Activated CD4-positive, alpha-beta memory T cell treated with anti-CD3 and anti-CD28 coated beads for 36 hours (primary cell): ENCODE measurements at places on chromosomes 1 and 21.

- no peak for DNase-seq
Measured at GRCh38 chr1:156499194-156499841, 1.3 kb downstream of the MEF2D start.

DNA sequence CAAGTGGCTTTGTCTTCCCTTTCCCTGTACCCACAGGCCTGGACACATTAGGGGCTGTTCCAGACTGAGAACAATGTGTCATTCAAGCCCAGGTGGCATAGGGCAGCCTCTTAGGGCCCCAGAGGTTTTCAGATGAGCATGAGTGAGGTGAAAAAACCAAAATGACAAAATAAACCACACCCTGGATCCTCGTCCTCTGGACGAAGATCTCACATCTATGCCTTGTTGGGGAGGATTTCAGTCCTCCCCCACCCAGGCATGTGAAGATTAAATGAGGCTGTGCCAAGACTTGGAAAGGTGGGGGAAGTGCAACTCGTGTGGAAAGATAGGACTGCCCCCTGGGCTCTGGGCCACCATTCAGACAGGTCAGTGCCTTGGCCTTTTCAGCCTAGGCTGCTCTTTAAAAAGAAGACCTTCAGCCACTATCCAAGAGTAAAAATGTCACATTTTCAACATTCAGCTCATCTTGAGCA lies 32.8 kb upstream of the IL19 start:
- DNase-seq = peak; percentile 78

GRCh38 chr1:228407106-228408040 lies 738 bp upstream of the TRIM11 start:
- DNase-seq = no peak

GRCh38 chr1:114390361-114390760 lies 120.6 kb downstream of the TRIM33 start:
- no peak for DNase-seq

DNA sequence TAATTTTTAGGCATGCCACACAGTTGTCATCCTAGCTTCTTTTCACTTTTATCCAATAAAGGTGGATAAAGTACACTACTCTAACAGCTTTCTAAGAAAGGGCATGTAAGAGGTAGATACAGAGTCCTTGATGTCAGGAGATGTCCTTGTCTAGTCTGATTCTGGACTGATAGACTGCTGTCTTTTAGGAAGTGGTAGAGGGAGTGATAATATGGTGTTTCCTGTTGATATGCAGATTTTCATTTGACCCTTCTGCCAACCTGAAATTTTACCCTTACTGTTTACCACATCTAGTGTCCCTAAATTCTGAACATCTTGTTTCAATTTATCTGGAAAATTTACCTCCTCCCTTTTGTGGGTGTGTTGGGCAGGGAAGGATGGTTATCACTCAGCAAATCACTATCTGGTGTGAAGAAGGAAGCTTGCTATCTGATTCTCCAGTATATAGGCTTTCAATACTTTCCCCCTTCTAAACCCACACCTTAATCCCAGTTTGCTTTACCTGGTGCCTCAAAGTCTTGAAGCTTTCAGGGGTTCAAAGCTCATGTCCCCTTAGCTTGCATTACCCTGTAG lies 354.9 kb upstream of the SNX7 start:
- no peak for DNase-seq

DNA sequence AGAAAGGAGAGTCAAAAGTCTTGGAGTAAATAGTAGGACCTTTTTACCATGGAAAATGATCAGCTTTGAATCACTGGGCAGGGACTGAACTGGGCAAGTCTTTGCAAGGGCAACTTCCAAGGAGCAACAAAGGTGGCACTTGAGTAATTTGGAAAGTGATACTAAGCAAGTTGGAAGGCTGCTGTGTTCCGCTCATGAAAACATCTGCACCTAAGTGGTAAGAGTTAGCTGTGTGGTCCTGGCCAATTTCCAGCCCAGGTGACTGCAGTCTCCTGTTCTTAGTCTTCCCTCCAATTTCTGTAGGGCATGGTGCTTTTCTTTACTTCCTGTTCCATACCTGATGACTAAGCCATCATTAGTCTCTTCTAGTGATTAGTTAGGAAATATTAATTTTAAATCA lies 35.5 kb upstream of the PRDM2 start:
- DNase-seq = peak; percentile 22
